ENCODE measurements at places on chromosomes 4 and X. TPM values are rescaled to one million over a fixed set of nuclear protein-coding genes. Genes with fewer than 3 reads are reported as not detected.

Gene IL2
- total RNA-seq, result not detected

Gene SPANXD
- total RNA-seq, result not detected

Gene HMX1
- total RNA-seq, result not detected

Gene SHROOM2
- total RNA-seq, result 11.8 TPM

Gene TLR10
- total RNA-seq, result not detected

Gene SLC10A4
- not detected for total RNA-seq

Gene GAGE12H
- total RNA-seq, result not detected

DNA sequence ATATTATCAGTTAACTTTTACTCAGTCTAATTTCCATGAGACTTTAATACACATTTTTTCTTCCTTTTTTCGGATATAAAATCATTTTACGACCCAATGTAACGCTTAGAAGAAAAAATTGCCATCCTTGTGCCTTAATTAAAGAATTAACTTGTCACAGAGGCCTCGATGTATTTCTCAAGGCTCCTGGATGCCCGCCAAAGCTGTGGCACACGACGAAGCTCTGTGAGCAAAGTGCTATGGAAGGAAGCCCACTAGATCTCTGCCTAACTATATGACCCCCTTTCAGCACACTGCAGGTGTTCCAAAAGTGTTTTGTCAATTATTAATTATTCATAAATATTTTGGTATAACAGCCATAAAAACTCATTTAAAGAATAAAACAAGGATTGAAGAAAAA, 54.4 kb downstream of the TAPT1 start:
- no peak for DNase-seq

DNA sequence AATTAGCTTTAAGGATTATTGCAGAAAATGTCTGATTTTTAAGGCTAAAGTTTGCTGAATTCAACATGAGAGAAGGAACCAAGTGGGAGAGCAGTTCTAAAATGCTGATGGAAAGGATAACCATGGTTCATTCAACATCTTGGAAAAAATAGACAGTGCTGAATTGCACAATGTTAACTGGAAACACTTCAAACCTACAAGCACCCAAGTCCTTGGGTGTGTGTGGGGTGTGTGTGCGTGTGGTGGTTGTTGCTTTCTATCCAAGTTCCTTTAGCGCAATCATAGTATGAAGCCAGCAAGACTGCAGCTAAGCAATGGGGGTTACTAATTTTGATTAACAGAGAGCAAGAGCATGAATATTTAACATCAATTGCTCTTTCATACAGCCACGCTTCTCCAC, 29.3 kb upstream of the SCOC start:
- no peak for DNase-seq

DNA sequence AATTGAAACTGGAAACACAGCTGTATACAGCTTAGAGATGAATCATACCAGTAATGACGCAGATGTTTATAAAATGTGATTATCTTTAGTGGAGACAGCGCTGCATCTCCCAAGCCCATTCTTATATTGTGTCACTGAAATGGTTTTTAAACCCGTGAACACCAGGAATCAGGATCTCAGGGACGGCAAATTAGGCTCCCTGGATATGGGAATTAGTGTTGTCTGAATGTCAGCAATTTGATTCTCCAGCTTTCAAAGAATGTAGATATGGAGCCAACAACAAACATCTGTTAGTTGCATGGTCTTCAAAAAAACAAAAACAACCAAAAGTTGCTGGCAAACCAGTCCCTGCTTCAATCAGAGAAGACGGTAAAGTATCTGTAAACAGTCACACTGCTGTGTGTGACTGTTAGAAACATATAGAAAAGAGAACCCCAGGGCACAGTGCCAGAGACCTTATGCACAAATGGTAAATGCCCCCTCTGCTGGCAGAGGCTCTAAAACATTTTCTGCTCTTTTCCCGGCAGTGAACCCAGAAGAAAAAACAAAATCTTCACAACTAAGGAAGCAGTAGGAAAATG, 351.9 kb upstream of the FTHL17 start:
- DNase-seq, result peak; percentile 44

- no peak for DNase-seq
These were observed 186.1 kb downstream of the TMA16 start for GRCh38 chr4:163680386-163681098.

DNA sequence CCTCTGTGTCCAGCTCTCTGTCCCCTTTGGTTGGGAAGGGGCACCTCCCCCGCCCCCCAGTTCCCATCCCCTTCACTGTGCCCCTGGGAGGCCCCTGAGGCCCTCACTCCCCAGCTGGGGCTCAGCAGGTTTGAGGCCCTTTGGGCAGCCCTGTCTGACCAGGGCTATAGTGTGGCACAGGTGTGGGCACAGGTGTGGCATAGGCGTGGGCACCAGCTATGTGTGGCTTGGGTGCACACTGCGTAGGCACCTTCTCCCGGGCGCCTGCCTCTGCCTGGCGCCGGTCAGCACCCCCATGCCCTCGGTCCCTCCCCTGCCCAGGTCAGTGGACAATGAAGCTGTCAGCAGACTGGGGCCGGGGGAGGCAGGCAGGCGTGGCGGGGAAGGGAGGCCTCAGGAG, 7.5 kb upstream of the FGFR3 start:
- no peak for DNase-seq

DNA sequence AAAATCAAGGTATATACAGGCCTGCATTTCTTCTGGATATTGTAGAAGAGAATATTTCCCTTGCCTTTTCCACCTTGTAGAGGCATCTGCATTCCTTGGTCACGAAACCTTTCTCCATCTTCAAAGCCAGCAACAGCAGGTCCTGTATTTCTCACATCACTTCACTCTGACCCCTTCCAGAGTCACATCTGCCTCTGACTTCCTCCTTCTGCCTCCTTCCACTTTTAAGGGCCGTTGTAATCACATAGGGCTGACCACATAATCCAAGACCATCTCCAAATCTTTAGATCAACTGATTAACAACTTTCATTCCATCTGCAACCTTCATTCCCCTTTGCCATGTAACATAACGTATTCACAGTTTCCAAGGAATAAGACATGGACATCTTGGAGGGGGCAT, 38.3 kb upstream of the NDP start:
- no peak for DNase-seq

DNA sequence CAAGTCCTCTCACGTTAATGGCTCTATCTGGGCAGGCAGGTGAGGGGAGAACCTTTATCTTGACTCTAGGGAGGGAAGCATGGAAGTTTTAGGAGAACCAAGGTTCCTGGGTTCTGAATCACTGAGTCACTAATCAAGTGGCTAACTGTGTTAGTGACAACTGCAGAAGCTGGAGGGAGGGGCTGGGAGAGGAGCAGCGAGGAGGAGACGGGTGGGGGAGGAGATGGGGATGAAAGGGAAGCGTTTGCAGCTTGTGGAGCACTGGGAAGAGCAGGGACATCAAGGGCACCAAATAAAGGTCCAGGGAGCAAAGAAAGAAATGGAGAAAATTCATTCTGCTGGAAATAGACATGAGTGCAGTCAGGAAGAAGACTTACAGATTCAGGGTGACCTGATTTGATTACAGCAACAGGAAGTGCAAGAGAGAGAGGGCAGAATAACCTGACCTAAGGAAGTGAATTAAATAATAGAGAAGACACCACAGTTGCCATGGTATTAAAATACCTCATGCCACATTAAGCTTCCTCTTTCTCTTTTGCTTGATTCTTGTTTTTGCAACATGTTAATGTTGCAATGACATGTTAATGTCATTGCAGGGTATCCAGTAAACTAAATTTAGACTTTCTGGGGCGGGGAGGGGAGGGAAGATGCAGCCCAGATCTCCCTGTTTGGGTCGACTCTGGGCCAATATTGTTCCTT, 4.5 kb upstream of the SETD7 start:
- peak; percentile 13 for DNase-seq

DNA sequence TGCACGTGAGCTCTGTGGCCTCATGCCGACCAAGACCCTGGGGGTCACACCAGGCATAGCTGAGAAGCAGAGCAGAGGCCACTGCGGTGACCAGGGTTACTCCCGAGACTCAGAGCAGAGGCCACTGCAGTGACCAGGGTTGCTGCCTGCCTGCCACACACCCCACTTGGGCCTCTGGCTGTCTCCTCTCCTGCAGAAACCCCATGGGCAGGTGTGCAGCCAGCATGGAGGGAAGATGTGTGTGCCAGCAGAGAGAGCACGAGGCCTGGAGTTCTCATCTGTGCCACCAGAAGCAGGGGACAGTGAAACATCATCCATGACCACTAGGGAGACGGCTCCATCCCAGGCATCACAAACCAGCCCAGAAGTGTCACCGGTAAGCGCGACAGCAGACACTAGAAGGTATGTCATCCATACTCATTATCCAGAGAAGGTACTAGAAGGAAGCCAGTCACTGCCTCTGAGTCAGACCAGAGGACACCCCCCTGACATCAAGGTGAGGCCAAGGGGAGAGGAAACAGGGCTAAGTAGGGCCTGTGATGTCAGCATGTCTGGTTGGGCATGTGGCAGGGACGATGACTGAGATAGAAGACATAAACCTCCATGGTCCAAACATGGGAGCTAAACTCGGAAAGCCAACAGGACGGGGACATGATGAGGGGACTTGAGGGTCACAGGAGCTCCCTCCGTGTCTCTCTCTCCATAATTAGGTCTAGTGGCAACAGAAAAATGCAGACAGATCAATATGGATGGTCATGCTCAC, 24.2 kb upstream of the SPON2 start:
- no peak for DNase-seq

- DNase-seq, result no peak
These were observed 449.7 kb downstream of the PCDH7 start for GRCh38 chr4:31169846-31170245.

GRCh38 chr4:106796876-106797275, 239.2 kb downstream of the DKK2 start:
- DNase-seq, result no peak

DNA sequence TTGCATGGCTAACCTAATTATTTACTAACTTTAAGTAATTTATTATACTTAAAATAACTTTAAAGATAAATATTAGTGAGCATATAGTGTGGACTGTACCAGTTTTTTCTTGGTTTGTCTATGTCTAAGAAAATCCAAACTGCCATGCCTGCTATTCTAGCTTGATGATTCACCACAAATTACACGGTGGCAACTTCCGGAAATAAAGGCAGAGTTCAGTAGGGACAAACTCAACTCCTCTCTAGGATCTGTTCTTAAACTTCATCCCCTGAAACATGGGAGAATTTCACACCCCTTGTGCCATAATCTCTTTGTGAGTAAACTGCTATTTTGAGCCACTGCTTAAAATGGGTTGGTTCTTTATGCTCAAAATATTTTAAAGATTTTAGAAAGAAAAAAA, 213.6 kb upstream of the NRK start:
- no peak for DNase-seq

GRCh38 chr4:44415251-44415650, 33.4 kb downstream of the KCTD8 start:
- DNase-seq, result no peak

- no peak for DNase-seq
These were observed 131.2 kb downstream of the HTR2C start for GRCh38 chrX:114715096-114715495.

- DNase-seq, result no peak
These were observed 2.1 kb upstream of the MTNR1A start for GRCh38 chr4:186557486-186557885.

DNA sequence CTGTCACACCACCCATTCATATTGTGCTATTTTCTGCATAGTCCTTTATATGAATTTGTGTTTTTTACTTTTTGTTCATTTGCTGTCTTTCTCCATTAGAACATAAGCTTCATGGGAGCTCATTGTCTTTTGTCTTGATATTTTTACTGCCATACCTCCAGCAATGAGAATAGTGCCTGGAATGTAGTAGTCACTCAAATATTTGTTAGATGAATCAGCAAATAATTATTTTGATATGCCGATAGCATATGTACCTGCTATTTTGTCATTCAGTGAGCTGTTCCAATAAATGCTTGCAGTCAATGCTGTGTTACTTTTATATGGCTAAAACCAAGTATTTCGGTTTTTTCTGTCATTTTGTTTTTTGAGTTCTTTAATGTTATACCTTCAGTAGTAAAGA, 43.5 kb upstream of the SLC25A31 start:
- peak; percentile 42 for DNase-seq
